Spinal cord (tissue), 10 donors: ENCODE measurements at places on chromosomes 3 and 15. TPM values are rescaled to one million over a fixed set of nuclear protein-coding genes. Genes with fewer than 3 reads are reported as not detected.

Gene CFAP91
- polyA plus RNA-seq: 14.6 TPM

Gene RETNLB
- polyA plus RNA-seq: not detected

Gene MAP6D1
- polyA plus RNA-seq: 29.1 TPM

Gene HCLS1
- 12.0 TPM for polyA plus RNA-seq

Gene ZIC1
- 207 TPM for polyA plus RNA-seq

Gene HTR3E
- not detected for polyA plus RNA-seq

Gene DUOXA2
- 0.11 TPM for polyA plus RNA-seq

Gene TRAIP
- polyA plus RNA-seq: 7.1 TPM

Gene GDPGP1
- 3.7 TPM for polyA plus RNA-seq

- DNase-seq: peak; percentile 11
Measured at GRCh38 chr3:112394003-112394640, 61.2 kb downstream of the CD200 start.

DNA sequence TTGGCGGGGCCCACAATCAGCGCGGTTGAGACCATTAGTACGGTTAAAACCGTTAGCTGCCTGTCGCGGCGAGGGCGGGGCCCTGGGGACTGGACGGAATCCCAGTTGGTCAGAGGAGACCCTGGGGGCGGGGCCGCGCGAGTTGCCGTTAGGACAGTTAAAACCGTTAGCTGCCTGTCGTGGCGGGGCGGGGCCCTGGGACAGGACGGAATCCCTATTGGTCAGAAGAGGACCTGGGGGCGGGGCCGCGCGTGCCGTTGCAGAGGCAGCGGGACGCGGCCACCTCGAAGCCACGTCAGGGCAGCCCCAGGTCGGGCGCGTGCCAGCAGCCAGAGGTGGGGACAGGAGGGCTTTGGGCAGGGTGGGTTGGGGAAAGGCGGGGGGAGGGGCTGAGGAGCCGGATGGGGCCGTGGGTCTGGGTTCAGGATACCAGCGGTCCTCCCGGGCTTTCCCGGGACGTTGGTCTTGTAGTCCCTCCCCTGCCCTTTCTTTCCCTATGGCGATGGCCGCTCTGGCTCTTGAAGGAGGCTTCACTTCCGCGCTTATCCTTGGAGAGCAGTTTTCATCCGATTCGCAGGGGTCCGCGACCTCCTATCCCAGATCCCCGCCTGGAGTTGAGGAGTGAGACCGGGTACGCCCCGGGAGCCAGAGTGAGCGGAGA lies 28.0 kb downstream of the KLHDC8B start:
- peak; percentile 31 for DNase-seq

- no peak for DNase-seq
Measured at GRCh38 chr3:71041371-71041770, 542.2 kb downstream of the FOXP1 start.

- no peak for DNase-seq
Measured at GRCh38 chr15:63048776-63049665, 6.5 kb downstream of the TPM1 start.

GRCh38 chr3:126285369-126285768 lies 71.8 kb downstream of the KLF15 start:
- DNase-seq: no peak

- DNase-seq: no peak
Measured at GRCh38 chr15:63156755-63157117, 541 bp downstream of the RPS27L start.

DNA sequence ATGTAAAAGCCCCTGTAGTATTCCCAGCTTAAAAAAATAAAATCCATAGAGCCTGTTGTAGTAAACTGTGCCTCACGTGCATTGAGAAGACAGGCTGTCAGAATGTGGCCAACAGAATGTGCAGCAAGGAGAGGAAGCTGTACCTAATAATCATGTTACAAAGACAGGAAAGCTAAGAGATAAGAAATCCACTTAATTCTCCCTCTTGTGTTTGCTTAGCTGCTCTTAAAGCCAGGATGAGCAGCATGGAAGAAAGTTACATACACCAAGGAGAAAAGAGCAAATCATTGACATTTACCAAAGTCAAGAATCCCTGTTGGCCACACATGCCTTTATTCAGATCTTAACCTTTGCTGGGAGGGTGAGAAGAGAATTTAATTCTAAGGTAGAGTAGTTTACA lies 85.9 kb downstream of the TNIK start:
- DNase-seq: no peak

GRCh38 chr15:25437777-25438600 lies 835 bp downstream of the UBE3A start:
- peak; percentile 82 for DNase-seq

- DNase-seq: no peak
Measured at GRCh38 chr3:190121383-190121782, 686 bp upstream of the P3H2 start.

DNA sequence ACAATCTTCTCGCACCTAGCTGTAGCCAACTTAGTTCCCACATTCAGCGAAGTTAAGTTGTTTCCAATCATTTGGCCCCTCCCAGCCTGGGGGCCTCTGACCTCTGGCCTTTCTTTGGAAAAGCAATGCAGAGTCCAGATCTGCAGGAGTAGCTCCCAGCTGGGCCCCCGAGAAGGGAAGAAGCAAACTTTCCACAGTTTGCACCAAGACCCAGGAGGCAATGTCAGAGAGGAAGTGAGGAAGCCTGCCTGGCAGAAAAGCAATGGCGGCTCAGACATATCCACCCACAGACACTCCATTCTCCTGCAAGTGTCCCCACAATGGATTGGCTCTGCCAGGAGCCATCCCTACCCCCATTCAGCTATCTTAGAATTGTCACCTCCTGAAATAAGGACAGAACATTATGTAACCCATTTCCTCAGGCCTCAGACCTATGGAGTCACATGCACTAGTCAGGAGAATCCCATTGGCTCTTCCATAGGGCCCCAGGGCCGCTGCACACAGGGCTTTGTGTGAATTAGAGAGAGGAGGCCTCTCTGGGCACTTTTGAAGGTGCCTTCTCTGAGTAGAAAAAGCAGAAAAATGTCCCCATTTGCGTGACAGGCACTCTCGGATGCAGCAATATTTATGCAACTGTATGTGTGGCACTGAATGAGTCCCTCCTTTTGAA lies 3.0 kb upstream of the BUB1B start:
- DNase-seq: no peak

DNA sequence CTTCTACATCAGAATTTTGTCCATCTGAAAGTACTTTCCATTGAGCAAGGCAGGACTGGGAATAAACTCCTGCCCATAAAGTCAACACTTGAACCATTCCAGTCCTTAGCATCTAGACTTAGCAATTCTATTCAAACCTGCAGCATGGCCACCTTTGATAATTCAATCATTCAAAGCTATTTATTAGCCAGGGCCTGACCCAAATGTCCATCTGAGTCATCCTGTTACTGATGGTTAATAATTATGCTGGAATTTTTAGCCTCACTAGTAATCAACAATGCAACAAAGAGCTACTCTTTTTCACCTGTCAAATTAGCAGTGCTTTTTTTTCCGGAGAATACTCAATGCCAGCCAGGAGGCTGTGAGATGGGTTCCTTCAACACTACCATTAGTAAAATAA lies 72.7 kb upstream of the SNRK start:
- no peak for DNase-seq

DNA sequence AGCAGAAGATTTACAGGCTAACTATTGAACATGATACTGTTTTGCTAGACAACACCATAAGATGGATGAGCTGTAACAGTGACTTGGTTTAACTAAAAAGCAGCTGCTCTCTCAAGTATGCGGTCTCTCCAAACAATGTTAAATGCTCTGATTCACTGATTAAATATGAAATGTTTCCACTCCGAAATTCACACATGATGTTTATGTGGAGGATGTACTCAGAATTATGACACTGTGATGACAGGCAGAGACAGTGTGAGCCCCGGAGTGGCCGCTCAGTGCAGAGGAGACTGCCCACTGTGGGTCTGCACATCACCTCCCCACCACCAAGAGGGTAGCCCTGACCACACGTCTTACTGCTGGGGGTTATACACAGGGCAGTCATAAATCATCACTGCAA lies 83.9 kb upstream of the MEX3B start:
- no peak for DNase-seq

GRCh38 chr3:180523040-180523439 lies 78.9 kb upstream of the TTC14 start:
- no peak for DNase-seq

- no peak for DNase-seq
Measured at GRCh38 chr3:176351408-176351807, 845.9 kb downstream of the TBL1XR1 start.

- DNase-seq: no peak
Measured at GRCh38 chr3:125351152-125351551, 24.0 kb downstream of the ZNF148 start.

GRCh38 chr3:25091934-25092333 lies 336.1 kb upstream of the RARB start:
- no peak for DNase-seq

DNA sequence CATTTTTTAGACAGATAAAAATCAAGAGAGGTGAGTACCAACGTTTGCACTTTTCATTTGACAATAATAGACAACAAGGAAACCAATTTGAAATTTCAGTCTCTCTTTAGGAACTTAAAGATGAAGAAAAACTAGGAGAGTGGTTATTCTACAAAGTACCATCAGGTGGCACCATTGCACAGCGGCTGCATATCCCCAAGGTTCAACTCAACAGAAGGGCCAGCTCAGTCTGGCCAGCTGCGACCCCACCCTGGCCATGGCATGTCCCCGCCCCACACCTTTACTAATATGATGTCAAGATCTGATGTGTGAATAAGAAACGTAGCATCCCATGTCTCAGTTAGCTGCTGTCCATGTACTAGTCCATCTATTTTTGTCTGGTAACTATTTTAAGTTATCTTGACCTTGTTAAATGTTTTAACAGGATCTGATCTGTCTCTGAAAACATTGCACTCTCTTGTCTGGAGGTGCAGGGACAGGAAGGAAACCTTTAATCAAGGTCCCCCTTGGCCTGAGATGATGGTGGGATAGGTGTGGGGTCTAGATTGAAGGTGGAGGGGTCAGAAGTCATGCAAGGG lies 35.5 kb upstream of the CGNL1 start:
- peak; percentile 43 for DNase-seq

- no peak for DNase-seq
Measured at GRCh38 chr3:185207931-185208746, 45.7 kb downstream of the EHHADH start.

- no peak for DNase-seq
Measured at GRCh38 chr15:80699981-80700380, 4.9 kb downstream of the ABHD17C start.

- peak; percentile 42 for DNase-seq
Measured at GRCh38 chr15:79185199-79185598, 94.6 kb upstream of the RASGRF1 start.

- no peak for DNase-seq
Measured at GRCh38 chr15:67096546-67097294, 31.3 kb downstream of the SMAD3 start.

GRCh38 chr3:150681057-150681456 lies 22.7 kb downstream of the ERICH6 start:
- DNase-seq: no peak

DNA sequence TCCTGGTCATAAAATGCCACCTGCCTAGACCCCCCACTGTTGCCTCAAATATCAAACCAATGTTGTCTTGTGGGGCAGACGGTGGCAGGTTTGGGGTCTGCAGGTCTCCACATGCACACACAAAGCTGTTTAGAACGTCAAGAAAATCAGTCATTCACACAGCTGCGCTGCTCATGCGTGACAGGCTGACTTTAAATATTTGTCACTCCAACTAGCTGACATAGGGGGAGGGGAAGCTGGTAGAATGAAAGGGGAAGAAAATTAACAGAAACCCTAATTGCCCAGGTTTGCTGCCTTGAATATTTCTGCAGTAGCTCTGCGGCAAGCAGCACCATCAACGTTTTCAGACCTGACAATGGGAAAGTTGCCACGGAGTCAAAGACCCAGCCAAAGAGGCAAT lies 201.8 kb downstream of the ABHD5 start:
- DNase-seq: peak; percentile 27

DNA sequence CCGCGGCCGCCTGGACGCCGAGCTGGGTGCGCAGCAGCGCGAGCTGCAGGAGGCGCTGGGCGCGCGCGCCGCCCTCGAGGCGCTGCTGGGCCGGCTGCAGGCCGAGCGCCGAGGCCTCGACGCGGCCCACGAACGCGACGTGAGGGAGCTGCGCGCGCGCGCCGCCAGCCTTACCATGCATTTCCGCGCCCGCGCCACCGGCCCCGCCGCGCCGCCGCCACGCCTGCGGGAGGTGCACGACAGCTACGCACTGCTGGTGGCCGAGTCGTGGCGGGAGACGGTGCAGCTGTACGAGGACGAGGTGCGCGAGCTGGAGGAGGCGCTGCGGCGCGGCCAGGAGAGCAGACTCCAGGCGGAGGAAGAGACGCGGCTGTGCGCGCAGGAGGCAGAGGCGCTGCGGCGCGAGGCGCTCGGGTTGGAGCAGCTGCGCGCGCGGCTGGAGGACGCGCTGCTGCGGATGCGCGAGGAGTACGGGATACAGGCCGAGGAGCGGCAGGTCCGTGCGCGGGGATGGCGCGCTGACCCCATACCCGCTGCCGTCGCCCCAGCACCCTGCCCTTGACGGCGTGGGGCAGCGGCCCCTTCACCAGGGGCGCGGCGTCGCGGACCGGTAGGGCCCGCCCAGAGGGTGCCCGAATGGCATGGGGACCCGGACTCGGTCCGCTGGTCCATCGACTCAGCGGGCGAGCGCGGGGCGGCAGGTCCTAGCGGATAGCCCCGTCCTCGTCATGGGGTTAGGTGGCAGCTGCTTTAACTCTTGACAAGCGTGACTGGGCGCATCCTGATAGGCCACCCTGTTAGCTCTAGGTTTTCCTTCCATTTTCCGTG lies 848 bp downstream of the SYNM start:
- peak; percentile 45 for DNase-seq

DNA sequence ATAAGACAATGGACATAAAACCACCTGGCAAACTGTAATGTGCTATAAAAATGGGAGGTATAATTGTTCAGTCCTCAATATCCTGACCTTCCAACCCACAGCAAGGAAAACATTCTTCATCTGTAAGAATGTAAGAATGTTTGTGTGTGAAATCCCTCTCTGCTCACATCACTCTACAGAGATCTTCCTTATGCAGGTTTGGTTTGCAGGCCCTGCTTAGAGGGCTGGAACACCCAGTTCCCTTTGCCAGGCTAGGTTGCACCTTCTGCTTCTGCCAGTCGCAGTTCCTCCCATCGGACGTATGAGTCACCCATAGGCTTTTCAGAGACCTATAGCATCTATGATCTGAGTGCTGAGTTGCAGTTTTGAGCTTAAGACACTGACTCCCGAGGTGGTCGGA lies 24.1 kb upstream of the MINAR1 start:
- DNase-seq: no peak

DNA sequence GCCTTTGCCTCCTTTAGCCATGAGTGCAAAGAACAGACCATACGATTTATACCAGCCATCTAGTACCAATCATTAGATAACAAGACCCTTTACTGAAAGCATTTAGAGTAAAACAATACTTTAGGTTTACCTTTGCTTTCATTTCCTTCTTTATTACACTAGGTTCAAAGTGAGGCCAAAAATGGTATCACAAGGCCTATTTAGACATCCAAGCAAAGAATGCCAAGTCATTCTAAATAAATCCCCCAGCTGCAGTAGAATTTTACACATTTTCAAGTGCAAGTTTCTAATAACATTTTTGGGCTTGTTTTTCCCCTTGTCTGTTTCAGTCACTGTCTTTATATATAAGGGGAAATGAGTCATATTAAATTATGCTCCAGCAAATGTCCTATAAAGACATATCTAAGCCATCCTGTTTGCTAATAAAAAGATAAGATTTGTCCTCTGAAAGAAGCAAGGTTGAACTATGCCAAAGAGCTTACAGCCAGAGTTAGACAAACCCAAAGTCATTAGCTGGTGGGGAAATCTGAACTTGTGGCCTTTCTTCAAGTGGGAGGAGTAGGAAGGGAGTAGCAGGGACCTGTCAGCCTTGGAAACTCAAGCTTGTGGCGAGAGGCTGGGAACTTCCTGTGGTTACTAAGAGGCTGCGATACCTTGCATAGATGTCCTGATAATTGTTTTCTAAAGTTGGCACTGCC lies 232.7 kb downstream of the MECOM start:
- DNase-seq: no peak

GRCh38 chr15:37034835-37035748 lies 65.3 kb downstream of the MEIS2 start:
- DNase-seq: no peak
